ENCODE measurements at places on chromosomes 3 and 15.

GRCh38 chr3:192884777-192885773 is 32.6 kb downstream of the MB21D2 start:
- DNase-seq = no peak

DNA sequence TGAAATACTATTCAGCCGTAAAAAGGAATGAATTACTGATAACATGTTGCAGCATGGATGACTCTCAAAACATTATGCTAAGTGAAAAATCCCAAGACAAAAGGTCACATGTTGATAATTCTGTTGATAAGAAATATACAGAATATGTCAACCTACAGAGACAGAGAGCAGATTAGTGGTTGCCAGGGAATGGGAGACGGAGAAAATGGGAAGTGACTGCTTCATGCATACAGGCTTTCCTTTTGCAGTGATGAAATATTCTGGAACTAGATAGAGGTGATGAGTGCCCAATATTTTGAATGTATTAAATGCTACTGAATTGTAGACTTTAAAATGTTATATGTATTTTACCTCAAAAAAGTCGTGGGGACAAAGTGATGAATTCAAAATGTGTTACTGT is 56.2 kb downstream of the ABHD2 start:
- no peak for DNase-seq

DNA sequence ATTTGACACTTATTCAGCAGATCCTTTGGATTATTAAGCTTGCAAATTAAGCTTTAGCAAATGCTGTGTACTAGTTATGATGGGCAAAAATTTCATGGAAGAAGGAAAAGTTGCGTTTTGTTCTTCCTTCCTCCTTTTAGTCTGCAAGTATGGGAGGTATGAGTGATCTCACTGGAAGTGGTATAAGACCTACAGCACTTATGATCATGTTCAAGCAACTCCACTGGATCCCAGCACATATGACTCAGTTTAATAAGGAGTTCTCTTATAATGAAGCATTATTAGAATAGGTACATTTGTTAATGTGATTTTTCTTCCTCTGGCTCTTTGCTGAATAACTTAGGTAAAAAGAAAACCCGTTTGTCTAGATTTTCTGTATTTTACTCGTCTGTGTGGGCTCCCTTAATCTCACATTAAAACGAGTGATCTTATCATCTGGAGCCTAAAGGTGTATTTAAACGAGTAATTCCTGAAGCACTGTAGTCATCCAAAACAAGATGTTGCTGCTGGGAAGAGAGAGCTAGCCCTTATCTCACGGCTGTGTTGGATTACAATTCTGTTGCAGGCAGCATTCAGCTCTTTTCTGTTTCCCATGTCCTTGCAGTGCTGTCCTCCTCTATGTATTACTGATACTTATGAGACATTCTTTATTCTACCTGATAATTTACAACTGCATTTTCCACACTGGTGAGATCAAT is 264.9 kb downstream of the GBE1 start:
- no peak for DNase-seq

DNA sequence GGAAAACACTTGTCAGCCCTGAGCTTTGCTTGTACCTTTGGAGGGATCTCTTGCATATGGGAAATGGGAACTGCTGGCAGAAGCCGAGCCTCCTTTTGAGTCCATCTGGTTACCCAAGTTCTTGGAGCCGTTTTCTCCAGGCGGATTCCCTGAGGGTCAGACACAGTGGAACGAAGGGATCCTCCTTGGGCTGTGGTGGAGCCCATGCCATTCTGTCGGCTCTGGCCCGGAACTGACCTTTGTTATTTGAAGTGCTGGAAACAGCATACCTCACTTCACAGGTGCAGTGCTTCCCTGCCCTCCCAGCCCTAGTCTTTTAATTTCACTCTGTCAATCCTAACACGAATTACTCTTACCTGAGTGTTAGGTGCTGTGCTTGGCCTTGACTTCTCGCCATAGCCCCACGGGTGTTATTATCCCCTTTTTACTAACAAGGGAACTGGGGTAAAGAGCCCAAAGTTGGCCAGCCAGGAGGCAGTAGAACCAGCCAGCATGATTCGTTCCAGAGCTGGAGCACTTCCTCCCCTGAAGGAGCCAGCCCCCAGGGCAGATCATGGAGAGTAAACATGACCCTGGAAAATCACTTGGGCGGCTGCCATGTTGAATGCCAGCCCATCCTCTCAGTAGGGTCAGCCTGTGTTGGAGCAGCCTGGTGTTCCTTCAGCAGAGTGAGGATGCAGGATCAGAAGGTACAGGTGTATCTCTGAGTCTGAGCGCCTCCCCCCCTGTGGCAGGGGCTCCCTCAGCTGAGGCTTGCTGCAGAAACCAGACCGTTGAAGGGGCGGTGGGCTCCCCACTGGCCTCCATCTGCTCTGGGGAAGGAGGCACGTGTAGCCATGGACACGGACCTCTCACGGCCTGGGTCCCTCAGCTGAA is 143.2 kb downstream of the DNAJB8 start:
- DNase-seq = no peak

GRCh38 chr3:61518590-61518989 is 42.8 kb upstream of the PTPRG start:
- DNase-seq = peak; percentile 22

DNA sequence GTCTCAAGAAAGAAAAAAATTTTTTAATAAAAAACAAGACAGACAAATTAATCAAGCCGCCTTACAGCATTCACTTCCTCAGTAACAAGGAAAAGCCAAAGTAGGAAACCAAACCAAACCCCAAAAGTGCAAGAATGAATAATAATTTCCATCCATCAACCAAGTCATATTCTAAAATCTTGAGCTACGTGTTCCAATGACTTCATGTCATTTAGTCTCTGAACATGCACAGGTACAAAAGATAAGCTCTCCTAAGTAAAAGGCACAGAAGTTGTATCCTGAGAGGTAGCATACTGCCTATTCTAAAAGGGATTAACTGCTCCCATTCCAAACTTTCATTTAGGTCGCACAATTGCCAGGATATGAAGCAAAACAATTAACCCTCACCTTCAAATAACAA is 29.7 kb downstream of the SLC4A7 start:
- DNase-seq = no peak

- no peak for DNase-seq
Measured at GRCh38 chr3:99842826-99843589, 25.3 kb downstream of the CMSS1 start.

DNA sequence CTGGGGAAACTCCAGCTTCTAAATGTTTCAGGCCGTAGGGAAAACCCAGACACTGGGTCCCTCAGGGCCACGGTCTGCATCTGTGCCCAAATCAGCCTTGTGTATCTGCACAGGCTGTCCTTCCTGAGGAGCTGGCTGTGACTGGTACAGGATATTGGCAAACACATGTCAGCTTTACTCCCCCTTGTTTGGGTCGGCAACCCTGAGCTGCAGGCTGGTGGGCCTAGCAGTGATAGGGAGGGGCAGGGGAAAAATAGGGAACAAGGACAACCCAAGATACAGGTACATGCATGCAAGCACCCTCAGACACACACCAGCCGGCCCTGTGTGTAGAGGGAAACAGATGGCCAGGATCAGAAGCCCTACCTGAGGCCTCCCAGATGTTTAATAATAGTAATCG is 28.7 kb upstream of the HCN4 start:
- DNase-seq = no peak

DNA sequence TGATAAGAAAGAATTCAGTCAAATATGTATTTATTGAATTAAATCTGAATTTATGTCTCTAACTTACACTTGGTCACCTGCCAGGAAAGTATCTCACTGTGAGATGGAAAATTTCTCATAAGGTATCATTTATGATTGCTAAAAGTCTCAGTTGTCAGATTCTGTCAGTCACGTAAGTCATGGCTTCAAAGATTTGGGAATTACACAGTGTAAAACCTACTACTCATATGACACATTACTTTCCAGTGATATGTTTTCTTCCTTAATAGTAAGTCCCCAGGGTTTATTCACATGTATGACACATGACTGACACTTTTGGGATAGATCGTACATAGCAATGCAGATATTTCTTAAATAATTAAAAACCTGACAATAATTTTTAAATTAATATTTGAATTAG is 792.2 kb downstream of the PLOD2 start:
- no peak for DNase-seq

- DNase-seq = no peak
Measured at GRCh38 chr3:142794508-142794907, 70.7 kb downstream of the TRPC1 start.

DNA sequence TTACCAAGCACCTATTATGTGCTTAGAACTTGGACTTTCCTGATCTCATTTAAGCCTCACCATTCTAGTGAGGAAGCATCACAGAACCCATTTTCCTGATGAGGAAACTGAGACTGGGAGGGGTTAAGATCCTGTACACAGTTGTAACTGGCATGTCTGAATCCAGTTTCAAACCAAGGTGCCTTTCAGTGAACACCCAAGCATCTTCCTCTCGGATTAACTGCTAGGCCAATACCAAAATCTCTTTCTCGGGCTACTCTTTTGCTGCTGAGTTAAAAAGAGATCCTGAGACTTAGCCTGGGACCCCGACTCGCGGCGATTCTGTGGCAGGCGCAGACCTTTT is 578 bp upstream of the CEMIP start:
- no peak for DNase-seq

DNA sequence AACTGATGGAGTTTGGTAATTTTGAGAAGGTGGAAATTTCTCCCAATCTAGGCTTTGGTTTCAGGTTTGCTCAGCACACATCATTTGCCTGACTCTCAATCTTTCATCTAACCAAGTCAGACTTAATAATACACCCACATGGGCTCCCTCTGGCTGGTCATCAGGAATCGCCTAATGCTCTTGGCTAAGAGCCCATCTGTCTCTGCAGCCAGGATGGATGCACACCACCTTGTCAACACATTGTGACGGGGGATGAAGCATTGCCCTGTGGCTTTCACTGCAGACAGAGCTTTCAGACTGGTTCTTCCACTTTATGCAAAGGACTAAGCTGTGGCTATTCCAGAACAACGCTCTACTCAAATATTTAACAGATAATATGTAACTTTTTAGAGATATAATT is 3.0 kb upstream of the HDGFL3 start:
- DNase-seq = no peak

GRCh38 chr3:191727338-191727737 is 266.4 kb downstream of the PYDC2 start:
- no peak for DNase-seq

DNA sequence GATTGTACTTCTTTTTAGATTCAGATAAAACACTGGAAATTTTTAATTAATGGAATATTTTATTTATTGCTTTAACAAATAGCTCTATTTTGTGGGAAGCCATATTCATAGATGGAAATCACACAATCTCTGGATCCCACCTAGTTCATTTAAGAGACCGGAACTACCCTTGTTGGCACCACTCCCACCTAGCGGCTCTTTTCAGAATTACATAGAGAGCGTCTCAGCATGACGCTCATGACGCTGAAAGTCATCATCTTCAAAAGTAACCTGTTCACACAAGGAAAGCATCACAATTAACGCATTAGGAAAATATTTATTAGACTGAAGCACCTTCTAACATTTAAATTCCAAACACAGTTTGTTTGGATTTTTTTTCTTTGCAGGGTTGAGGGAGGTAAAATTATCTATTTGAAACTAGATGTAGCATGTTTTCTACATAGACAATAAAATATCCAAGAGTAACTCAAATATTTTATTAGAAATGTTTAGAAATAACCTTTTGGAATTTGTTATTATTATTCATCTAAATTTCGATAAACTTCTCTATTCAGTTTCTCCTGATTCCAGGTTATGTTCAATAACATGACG is 214.9 kb upstream of the ARRDC4 start:
- DNase-seq = peak; percentile 70

DNA sequence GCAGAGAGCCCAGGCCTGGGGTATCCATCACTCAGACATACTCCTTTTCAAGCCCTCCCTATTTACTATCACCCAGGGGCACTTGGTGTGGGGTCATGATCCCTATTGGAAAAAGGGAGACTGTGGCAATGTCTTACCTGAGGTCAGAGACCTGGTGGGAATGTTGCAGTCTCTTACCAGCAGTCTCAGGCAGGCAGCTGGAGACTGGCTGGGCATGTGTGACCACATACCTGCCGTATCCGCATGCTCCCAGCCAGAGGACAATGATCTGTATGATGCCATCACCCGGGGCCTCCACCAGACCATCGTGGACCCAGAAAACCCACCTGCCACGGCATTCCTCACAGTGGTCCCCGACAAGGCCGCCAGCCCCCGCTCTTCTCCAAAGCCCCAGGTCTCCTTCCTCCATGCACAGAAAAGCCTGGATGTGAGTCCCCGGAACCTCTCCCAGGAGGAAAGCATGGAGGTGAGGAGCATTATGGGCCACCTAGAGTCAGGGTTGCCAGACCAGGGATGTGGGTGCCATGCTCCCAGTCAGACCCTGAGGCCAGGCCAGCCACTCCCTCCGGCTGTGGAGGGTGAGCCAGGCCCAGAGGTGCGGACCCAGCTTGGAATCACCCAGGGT is 5.9 kb downstream of the SH2D7 start:
- no peak for DNase-seq

- DNase-seq = no peak
Measured at GRCh38 chr3:19263606-19264005, 115.3 kb downstream of the KCNH8 start.

DNA sequence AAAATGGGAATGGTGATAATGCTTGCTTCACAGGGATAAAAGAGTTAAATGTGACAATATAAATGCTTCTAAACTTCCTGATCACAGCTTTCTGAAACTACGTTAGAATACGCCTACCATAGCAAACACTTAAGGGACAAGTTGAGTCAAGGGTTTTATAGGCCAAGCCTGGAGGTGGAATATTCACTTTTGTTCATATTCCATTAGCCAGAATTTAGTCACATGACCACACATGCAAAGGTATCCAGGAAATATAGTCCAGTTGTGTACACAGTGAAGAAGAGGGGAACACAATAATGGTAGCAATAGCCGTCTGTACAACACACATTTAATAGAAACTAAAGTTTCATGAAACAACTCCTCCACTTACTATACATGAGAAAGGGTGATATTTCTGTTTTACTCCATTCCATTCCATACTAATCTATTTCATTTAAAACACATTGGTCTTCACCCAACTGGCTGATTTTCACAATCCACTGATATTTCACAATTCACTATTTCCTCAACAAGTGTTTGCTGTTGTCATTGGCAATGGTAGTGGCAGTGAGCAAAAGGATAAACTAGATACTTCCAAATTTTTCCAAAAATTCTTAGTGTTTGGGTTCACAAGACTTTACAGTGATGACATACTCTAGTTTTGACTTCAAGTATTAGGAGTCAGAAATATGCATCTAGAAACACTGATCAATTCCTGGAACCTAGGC is 270.9 kb downstream of the ERC2 start:
- no peak for DNase-seq

GRCh38 chr3:1318296-1319005 is 225.6 kb downstream of the CNTN6 start:
- no peak for DNase-seq

GRCh38 chr15:96125721-96126415 is 204.6 kb upstream of the NR2F2 start:
- no peak for DNase-seq

GRCh38 chr3:10170915-10171478 is 6.3 kb downstream of the IRAK2 start:
- DNase-seq = no peak

GRCh38 chr3:146637871-146638270 is 32.7 kb upstream of the PLSCR5 start:
- peak; percentile 31 for DNase-seq

- DNase-seq = no peak
Measured at GRCh38 chr3:3726549-3726948, 72.7 kb upstream of the LRRN1 start.

GRCh38 chr3:48187579-48188265 is 495 bp downstream of the CDC25A start:
- peak; percentile 42 for DNase-seq
